CD4-positive, CD25-positive, alpha-beta regulatory T cell (primary cell): ENCODE measurements at places on chromosomes 3 and 15. TPM values are rescaled to one million over a fixed set of nuclear protein-coding genes. Genes with fewer than 3 reads are reported as not detected.
A peak's percentile ranks its signal among the peaks of the same experiment; 100 is the strongest.

- no peak for DNase-seq
Observed at GRCh38 chr3:58039601-58040000, 31.4 kb downstream of the FLNB start.

GRCh38 chr3:196638861-196639482, 522 bp upstream of the NRROS start:
- peak; percentile 26 for DNase-seq

Gene FBN1
- 0.72 TPM for total RNA-seq

Gene SPSB4
- total RNA-seq, result not detected

Gene CHRM5
- total RNA-seq, result not detected

DNA sequence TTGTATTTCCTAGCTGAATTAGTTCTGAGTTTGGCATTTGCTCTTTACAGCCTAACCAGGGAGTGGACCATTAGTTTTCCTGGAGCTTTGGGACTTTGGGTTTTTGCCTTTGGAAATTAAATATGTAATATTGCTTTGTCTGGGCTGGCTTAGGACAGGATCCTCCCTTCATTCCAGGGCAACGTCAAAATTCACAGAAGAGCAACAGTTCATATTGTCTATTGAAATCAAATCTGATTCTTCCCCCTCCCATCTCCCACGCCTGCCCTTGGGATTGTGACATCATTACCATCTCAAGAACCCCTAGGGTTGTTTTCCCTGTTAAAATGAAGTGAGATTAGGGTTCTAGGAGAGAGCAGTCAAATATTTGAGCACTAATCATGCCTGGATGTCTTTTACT, 194.1 kb downstream of the ROBO2 start:
- no peak for DNase-seq

GRCh38 chr3:124557433-124558232, 172.6 kb upstream of the UMPS start:
- DNase-seq, result no peak

Gene ALDH1A2
- total RNA-seq, result not detected

GRCh38 chr3:149611149-149611548, 46.7 kb downstream of the WWTR1 start:
- no peak for DNase-seq

Gene AP3B2
- 0.12 TPM for total RNA-seq

Gene CSPG4
- total RNA-seq, result not detected

GRCh38 chr3:116020495-116020894, 397.2 kb downstream of the GAP43 start:
- DNase-seq, result no peak

GRCh38 chr3:99753268-99753975, 64.2 kb upstream of the CMSS1 start:
- DNase-seq, result peak; percentile 47

DNA sequence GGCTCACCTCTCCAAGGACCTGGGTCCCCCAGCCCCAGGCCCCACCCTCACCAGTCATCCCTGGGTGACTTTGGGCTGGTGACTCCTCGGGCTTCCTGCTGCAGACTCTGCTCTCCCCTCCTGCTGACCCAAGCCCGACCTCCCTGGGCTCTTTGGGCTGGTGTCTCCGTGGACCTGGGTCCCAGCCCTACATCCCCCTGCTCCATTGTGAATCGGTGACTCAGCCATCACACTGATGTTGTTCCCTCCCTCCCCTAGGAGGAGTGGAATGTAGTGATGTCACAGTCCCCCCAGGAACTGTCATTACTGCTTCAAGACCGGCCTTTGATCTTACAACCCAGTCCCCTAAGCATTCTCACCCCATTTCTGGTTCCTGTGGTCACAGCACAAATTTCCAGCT, 83.7 kb downstream of the ADAMTS7 start:
- DNase-seq, result no peak

GRCh38 chr15:68208136-68208535, 3.0 kb upstream of the CALML4 start:
- no peak for DNase-seq

Gene ASB14
- not detected for total RNA-seq

DNA sequence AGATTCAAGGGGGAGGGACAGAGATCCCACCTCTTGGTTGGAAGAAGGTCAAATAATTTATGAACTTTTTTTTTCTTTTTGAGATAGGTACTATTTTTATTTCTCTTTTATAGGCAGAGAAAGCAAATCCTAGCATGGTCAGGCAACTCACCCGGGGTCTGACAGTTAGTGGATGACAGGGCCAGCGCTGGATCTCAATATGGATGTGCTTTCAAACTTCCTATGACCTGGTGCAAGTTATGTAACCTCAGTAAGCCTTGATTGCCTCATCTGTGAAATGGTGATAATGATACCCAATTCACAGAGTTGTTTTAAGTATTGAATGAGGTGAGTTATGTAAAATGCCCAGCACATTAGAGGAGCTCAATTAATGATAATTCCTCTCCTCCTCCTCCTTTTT, 86.8 kb upstream of the MEF2A start:
- no peak for DNase-seq

Gene CHRNA3
- total RNA-seq, result not detected

GRCh38 chr15:95302206-95302605, 1028.3 kb upstream of the NR2F2 start:
- DNase-seq, result no peak

DNA sequence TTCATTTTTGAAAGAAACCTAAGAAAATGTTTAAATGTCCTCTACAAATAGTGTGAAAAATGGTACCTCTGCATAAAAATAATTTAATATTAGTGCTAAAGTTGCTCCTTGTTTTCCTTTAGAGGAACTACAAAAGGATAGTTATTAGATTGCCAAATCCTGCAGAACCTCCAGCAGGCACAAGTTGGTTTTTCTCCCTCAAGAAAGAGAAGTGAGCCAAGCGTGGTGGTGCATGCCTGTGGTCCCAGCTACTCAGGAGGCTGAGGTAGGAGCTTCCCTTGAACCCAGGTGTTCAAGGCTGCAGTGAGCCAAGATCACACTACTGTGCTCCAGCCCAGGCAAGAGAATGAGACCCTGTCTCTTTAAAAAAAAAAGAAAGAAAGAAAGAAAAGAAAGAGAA, 85.1 kb upstream of the TSEN2 start:
- DNase-seq, result no peak

Gene C3orf52
- 0.59 TPM for total RNA-seq

GRCh38 chr3:31559872-31560534, 27.3 kb downstream of the STT3B start:
- DNase-seq, result no peak

DNA sequence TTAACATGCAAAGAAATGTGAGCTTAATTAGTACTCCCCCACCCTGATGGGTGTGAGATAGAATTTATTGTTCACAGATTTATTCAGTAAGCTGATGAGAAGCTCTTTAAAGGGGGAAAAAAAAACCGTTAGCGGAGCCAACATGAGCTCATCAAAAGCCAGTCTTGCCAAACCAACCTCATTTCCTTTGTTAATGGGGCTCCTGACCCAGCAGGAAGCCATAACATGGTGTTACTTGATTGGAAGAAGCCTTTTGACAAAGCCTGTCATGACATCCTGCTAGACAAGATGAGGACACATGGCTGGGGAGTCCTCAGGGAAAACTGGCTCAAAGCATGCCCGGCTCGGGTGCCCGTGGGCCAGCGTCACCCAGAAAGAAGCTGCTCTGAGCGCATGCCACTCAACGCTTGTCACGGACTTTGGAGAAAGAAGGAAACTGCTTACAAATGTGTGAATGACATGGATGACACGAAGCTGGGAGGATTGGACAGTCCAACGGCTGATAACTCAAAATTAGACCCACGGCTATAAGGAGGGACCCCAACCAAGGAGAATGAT, 64.6 kb downstream of the SLCO2A1 start:
- no peak for DNase-seq
